ENCODE measurements at places on chromosomes 6 and 20.

- DNase-seq = no peak
Observed at GRCh38 chr6:55943329-55943728, 67.9 kb upstream of the BMP5 start.

GRCh38 chr6:29553268-29554057 is 6.1 kb downstream of the UBD start:
- DNase-seq = peak; percentile 85

DNA sequence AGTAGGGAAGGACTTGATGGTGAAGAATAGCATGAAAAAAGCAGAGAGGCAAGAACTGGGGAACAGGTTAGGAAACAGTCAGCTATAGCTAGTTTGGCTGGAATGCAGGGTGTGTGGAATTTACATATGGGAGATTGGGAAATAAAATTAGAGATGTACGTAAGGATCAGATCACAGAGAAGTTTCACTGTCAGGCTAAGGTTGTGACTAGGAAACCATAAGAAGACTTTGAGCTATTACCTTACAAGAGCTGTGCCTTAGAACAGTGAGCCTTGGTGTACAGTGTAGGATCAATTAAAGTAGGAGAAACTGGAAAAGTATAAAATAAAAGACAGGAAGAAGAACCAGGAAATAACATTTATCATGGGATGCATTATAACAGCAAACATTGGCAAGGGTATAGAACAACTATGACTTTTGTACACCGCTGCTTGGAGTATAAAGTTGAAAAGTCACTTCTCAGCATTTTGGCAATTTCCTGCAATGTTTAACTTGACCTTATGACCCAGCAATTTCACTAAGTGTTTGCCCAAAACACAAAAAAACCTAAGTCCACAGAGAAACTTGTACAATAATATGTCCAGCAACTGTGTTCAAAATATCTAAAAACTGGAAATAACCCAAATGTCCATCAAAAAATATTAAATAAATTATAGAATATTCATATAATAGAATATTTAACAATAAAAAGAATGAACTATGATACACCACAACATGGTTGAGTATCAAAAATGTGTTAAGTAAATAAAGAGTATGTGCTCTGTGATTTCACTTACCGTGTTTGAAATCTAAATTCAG is 31.2 kb upstream of the SPTLC3 start:
- DNase-seq = no peak

- no peak for DNase-seq
Observed at GRCh38 chr6:13302751-13303667, 25.3 kb downstream of the TBC1D7 start.

- no peak for DNase-seq
Observed at GRCh38 chr20:1396264-1396663, 3.4 kb upstream of the FKBP1A start.
